ENCODE measurements at places on chromosomes 4 and X.

GRCh38 chr4:40845154-40845835 is 95.5 kb downstream of the NSUN7 start:
- no peak for DNase-seq

GRCh38 chr4:6023731-6024130 is 5.5 kb upstream of the C4orf50 start:
- no peak for DNase-seq

DNA sequence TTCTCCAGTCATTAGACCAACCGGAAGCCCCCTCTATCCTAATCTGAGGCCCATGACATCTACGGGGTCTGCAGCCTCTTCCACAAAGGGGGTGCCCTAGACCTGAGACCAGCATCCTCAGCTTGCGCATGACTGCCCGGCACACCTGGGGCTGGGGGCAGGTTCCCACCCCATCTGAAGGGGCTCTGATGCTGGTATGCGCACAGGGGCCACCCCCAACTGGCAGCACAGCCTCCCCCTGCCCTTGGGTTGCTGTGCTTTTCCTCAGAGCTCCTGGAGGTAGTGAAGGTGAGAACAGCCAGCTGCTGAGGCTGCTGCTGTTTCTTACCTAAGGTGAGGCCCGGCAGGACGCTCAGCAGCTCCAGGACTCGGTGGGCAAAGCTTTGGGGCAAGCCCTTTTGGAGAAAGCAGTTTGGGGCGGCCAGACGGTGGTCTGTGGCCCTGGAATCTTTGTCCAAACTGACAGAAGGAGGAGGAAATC is 18.9 kb upstream of the CPLX1 start:
- no peak for DNase-seq

DNA sequence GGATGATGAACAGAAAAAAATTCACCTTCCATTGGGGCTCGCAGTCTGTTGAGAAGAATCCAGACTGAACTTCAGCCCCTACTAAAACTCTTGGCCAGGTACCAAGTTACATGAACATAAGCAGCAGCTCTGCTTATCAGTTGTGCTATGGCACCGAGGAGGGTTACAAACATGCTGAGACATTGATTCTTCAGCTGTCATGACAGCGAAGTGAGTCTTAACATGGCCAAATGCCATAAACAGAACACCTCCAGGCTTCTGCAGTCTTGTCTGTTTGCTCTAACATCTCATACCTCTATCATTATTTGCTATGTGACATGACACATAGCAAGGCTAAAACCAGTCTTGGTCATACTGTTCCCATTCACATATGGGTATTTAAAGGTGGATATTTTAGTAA is 521.5 kb downstream of the GRID2 start:
- DNase-seq = no peak

GRCh38 chr4:48945981-48946380 is 39.4 kb upstream of the OCIAD2 start:
- DNase-seq = no peak

GRCh38 chr4:128241425-128241913 is 46.1 kb downstream of the PGRMC2 start:
- no peak for DNase-seq

DNA sequence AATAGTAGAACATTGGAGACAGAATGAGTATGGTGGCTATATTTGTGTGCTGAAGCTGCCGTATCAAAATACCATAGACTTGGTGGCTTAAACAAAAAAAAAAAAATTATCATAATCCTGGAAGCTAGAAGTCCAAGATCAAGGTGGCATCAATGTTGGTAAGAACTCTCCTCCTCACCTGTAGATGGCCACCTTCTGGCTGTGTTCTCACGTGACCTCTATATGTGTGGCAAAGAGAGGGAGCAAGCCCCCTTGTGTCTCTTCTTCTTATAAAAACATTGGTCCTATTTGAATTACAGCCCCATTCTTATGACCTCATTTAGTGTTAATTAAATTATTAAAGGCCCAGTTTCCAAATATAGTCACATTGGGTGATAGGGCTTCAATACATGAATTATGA is 1640.9 kb upstream of the PCDH7 start:
- DNase-seq = no peak

DNA sequence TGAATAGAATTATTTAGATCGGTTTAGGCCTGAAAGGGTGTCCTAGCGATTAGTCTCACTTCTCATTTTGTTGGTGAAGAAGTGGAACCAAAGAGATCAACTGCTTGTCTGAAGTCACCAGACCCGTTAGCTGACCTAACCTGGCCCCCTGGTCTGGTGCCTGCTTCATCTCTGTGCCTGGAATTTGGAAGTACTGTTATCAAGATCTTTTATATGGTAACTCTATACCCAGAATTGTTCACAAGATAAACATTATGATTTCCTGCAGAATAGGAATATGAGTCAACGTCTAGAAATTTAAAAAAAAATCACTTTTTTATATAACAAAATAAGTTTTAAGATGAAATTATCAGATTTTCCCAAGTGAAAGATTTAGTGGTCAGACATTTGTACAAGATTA is 37.2 kb downstream of the LRP2BP start:
- DNase-seq = no peak

DNA sequence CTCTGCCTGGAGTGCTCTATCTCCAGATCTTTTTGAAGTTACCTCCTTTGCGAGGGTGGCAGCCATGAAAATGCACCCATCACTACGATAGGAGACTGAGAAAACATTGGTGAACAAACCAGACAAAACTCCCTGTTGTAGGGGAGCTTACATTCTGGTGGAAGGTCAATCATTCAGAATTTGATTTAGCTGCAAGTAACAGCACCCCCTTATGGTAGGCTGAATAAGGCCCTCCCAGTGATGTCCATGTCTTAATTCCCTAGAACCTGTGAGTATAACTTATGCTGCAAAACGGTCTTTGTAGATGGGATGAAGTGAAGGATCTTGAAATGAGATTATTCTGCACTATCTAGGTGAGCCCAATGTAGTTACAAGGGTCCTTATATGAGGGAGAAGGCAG is 5.6 kb upstream of the TEC start:
- no peak for DNase-seq

- DNase-seq = no peak
These were observed 118.4 kb downstream of the AFF1 start for GRCh38 chr4:87053176-87053658.

DNA sequence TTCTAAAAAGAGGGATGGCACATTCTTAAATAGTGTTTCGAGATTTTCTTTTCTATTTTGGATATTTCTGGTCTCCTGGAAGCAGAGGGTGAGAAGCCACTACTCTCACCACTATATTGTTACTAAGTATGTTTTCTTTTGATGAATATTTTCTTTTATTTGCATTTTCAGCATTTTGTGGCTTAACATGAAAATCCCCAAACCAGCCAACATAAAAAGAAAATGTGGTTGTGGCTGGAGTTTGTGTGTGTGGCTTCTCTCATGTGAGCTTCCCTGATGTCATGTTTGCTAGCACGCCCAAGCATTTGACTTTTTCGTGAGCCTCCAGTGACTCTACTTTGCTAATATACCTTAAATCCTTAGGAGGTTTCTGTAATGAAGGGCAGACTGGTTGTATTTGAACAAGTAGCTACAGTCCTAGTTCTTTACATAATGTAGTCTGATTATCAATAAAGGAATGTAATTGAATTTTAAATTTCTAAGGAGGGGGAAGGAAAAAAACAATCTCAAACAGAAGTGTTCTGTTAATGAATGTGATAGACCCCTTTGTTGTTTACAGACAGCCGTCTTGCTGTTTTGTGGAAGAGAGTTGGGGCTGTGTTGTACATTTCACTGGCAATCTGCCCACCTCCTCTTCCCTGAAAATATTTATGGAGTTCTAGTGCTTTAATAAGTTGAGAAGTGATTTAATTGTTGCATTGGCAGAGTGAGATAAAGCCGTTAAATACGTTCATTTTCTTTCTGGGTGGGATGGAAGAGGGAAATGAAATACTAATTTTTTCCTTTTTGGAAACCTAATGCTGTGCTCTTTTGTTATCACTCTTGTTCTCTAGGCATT is 114.6 kb downstream of the ARHGAP10 start:
- DNase-seq = no peak

DNA sequence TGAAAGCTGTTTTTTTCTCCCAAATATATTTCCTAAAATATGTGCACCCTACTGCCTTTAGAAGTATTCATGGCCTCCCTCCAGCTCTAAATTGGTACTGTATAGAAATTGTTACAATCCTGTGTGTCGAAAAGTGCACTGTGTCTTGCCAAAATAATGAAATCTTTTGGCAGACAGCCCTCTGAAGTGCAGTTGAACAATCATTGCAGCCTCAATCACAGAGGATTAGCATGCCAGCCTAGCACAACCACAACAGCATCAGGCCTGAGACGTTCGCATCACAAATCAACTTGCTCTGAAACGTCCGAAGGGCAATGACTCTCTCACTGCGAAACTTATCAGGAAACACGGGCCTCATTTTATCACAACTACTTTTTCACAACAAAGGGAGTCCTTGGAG is 99.0 kb downstream of the ANOS1 start:
- no peak for DNase-seq

DNA sequence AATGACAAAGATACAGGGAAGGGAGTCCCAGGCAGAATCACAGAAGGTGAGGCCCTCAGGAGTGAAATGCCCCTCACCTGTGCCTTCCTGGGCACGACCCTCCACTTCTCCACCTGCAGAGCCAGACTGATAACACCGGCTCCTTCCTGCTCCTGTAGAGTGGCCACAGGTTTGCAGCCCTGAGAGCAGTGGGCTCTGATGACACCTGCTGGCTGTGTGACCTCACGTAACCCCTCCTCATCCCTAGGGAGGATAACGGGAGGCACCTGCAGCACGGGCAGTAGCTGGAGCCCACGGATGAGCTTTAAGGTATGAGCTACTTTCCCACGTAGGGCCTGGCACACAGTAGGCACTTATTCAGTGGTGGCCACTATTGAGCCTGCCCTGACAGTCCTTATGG is 25.5 kb upstream of the MAN2B2 start:
- no peak for DNase-seq

GRCh38 chr4:89855236-89855635 is 18.3 kb upstream of the SNCA start:
- no peak for DNase-seq

GRCh38 chr4:113181289-113182007 is 132.0 kb downstream of the ANK2 start:
- no peak for DNase-seq

DNA sequence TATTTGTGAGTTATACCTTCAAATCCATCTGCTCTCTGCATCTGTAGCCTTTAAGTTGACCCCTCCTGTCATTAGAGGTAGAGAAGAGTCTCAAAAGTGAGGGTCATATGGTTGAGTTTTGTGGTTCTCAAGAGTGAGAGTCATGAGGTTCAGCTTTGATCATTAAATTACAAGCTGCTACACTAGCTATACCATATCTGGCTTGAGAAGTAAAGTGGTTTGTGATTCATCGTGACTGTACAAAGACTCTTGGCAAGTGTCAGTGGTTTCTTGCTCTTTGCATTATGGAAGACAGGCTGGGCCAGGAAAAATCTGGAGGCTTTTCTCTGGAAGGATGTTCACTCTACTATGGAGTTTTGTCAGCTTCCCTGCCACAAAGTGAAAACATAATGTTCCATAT is 170.6 kb downstream of the ZC4H2 start:
- no peak for DNase-seq

GRCh38 chr4:77625485-77625884 is 19.9 kb downstream of the CXCL13 start:
- no peak for DNase-seq

- no peak for DNase-seq
These were observed 16.5 kb downstream of the SNX25 start for GRCh38 chr4:185225940-185226339.
